CD4-positive, alpha-beta T cell treated with Interferon gamma for 1 hour (primary cell): ENCODE measurements at places on chromosomes 1 and 21.

- DNase-seq: no peak
Measured at GRCh38 chr1:240854367-240854766, 242.4 kb upstream of the GREM2 start.

DNA sequence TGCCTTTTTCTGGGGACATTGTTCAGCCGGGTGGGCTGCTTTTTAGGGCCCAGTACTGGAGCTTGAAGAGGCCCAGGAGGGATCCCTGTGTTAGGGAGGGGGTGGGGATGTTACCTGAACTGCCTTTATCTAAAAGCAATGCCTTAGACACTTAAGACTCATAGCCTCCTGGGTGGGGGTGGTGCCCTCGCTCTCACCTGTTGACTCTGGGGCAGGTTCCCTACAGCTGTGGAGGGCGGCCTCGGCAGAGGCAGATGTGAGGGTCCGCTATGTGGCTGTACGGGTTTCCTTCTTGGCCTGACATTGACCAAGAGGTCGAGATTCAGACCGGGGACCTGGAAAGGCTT is 716 bp downstream of the INAVA start:
- no peak for DNase-seq

DNA sequence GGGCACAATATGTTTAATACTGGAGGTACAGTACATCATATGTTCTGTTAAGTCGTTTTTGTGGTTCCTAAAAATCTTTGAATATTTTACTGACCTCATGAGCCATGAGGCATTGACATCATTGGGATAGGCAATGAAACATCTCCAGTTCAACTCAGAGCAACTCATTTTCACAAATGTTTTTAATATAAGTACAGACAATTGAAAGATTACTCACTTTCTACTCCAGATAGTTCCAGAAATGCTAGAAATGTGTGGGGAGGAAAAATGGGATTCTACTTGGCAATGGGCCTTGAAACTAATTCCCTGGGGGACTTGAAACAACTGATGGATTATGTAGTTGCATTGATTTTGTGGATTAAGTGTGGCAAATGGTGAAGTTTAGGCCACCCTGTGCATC is 7.2 kb upstream of the C8B start:
- no peak for DNase-seq

DNA sequence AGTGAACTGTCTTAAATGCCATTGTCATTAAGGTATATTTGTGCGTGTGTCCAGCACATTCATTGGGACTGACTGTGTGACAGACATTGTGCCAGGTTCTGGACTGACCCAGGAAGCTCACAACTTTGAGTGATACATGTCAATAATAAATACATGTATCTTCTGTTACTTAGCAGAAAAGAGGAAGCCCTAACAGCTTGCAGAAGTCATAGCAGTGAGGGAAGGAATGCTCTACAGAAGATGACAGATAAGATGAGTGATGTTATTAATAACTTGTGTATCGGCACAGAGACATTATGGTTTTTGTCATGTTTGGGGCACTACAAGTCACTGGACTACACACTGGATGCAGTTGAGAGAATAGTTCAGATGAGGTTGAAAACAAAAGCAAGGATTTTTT is 1.2 kb upstream of the SRSF11 start:
- DNase-seq: no peak

- DNase-seq: no peak
Measured at GRCh38 chr1:212827831-212828278, 19.6 kb downstream of the SPATA45 start.

- peak; percentile 81 for DNase-seq
Measured at GRCh38 chr1:64965366-64966157, 787 bp downstream of the JAK1 start.

GRCh38 chr1:30310966-30311742 is 412.2 kb downstream of the MATN1 start:
- DNase-seq: no peak

- DNase-seq: no peak
Measured at GRCh38 chr1:57018119-57018518, 52.3 kb upstream of the C8B start.
